ENCODE measurements at places on chromosomes 5 and 9.

- no peak for DNase-seq
These were observed 5.6 kb downstream of the EFNA5 start for GRCh38 chr5:107665036-107665570.

DNA sequence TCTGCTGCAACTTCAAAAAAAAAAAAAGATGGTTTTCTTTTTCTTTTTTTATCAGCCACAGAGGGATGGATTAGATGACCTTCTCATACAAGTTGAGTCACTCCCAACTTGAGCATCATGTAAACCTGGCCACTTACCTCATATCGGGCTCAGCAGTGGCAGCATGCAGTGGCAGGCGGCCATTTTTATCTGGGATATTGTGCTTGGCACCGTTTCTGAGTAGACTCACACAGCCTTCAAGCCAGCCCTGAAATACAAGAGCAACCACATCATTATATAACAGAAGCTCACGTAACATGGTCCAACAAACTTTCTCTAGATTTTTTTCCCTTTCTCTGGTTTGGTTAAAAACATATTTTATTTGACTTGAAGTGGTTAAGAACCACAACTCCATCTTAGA, 62.6 kb downstream of the ANKRD55 start:
- no peak for DNase-seq

GRCh38 chr9:133826289-133827085, 88.3 kb upstream of the SARDH start:
- DNase-seq: no peak

- no peak for DNase-seq
These were observed 16.6 kb downstream of the ATP10B start for GRCh38 chr5:160835376-160835775.

- DNase-seq: no peak
These were observed 17.4 kb downstream of the ADAMTS19 start for GRCh38 chr5:129477532-129477931.

- no peak for DNase-seq
These were observed 11.1 kb downstream of the TGFBR1 start for GRCh38 chr9:99116003-99116411.

GRCh38 chr5:160930406-160930805, 78.4 kb upstream of the ATP10B start:
- no peak for DNase-seq

GRCh38 chr5:144671066-144671465, 500.4 kb downstream of the KCTD16 start:
- DNase-seq: no peak

- DNase-seq: peak; percentile 75
These were observed 16.9 kb upstream of the NIPAL4 start for GRCh38 chr5:157443041-157443549.

DNA sequence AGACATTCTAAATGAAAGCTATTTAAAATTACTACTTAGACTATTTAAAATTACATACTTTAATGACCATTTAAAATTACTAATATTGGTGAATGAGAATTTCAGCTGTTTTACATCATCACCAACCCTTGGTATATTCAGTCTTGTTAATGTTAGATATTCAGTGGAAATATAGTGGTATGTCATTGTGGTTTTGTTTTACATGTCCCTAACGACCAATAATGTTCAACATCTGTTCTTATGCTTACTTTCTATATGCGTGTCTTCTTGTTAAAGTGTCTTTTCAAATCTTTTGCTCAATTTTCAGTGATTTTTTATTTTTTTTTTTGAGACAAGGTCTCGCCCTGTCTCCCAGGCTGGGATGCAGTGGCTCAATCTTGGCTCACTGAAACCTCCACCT, 279.3 kb upstream of the TARS1 start:
- no peak for DNase-seq

DNA sequence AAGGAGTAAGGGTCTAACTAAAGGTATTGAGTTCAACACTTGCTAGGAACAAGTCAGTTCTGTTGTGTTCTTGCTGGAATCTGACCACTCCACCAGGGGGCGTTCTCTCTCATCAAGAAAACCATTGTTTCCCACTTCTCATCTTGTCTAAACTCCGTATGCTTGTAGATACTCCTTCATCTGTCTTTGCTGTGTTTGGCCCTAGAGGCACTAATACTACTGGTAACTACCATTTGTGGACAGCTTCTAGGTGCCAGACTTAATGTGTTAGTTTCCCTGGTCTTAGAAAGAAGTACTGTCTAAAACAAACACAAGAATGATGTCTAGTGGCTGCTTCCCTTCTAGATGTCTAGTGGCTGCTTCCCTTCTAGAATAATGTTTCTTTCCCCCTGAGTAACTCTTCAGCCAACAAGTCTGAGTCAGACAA, 18.7 kb upstream of the PTPDC1 start:
- peak; percentile 83 for DNase-seq

- DNase-seq: no peak
These were observed 129.2 kb upstream of the TRPM3 start for GRCh38 chr9:71250581-71250980.

DNA sequence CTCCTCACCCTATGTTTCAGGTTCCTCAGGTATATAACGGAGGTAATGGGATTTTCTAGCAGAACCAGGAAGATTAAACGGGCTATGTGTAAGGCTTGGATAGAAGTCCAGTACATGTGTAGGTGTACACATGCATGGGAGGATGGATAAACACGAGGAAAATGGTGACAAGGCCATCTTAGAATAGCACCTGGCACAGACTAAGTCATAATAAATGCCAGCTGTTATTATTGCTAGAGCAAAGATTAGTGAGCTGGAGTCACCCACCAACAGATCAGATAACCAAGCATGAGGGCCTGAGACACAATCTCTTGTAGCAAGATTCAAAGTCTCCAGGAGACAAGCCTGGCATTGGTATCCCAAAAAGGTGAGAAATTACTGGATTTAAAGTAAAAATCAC, 21.1 kb downstream of the SPOCK1 start:
- DNase-seq: no peak

- DNase-seq: no peak
These were observed 336.7 kb downstream of the CCDC171 start for GRCh38 chr9:15889555-15889954.

DNA sequence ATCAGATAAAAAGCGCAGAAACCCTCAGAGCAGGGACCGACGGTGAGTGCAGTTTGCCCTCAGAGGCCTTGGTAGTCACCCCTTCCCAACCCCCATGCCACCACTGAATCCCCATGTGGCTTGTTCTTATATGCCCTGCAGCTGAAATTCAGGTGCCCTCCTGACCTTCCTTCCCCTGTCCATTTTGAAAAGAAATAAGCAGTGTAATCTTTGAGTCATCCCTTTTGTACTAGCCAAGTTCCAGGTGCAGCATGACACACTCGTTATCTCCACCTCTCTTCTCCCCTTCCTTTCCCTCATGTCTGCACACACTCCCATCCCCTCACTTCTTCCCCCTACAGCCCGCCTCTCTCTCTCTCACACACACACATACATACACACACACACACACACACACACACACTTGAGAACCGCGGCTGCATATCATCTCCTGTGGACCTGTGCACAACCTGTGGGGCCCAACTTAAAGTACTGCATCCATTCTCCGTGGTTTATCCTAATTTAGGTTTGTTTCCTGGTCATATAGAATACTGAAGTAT, 53.1 kb downstream of the SYK start:
- no peak for DNase-seq

DNA sequence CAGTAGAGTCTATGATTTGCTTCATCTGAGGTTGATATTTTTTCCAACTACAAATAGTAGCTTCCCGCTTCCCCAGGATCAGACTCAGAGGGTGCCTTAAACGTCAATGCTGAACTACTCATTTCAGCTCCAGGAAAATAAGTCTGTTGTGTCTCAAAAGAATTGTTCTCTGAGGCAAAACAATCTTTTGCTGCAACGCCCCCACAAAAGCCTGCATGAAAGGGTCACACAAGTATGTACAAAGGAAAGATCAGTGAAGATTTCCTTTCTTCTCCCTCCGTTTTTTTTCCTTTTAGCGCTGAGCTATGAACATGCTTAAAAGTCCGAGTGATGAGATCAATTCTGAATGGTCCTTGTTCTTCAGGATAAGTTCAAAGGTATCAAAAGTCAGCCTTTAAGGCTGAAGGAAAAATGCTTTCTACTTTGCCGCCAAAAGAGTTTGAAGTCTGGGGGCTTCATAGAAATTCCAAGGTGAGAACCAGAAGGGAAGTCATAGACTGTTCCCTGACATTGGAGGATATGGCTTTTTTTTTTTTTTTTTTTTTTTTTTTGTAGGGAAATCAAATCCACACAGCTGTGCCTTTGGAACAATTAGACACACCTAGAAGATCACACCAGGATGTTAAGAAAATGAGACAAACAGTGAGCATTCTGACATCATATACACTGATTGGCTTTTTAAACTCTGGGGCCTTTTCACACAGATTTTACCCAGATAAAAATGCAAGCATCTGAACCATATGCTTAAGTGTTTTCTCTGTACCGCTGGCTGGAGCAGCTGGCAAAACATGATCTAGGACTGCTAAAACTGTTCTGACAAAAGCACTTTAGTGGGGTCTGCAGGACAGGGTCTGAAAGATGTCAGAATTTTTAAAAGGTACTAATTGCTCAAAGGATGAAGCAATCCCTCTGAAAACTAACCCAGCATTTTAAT, 329.3 kb downstream of the ENC1 start:
- no peak for DNase-seq

DNA sequence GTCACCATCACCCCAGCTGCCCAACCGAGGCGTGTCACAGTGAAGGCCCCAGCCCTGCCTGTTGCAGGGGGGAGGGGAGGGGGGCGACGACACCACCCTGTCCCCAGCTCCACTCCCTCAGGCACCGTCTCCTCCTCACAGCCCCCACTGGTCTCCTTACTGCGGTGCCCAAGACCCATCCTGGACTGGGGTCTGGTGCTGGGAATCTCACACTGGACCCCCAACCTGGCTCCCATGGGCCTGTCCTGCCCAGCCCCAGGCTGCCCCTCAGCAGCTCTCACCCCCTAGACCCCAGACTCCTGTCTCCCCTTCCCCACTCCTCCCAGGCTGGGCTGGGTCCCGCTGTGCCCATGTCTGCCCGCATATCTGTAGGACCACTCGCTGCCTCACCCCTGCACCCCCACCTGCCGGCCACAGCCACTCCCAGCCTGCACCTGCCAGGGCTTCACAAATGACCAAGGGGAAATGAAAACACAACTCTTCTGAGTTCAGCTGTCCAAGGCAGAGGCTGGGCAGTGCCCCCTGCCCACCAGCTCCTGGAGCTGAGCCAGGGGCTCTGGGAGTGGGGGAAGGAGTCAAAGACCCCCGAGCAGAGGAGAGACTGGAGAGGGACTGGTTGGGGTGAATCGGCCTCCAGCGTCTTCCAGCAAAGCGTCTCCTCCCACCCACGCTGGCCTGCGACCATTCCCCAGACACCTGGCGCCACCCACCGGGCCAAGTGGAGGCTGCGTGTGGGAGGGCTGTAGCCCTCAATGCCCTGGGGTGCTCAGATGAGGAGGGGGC, 32.6 kb upstream of the EGFL7 start:
- DNase-seq: peak; percentile 54

- DNase-seq: no peak
These were observed 462.3 kb downstream of the GABRG2 start for GRCh38 chr5:162529886-162530285.

DNA sequence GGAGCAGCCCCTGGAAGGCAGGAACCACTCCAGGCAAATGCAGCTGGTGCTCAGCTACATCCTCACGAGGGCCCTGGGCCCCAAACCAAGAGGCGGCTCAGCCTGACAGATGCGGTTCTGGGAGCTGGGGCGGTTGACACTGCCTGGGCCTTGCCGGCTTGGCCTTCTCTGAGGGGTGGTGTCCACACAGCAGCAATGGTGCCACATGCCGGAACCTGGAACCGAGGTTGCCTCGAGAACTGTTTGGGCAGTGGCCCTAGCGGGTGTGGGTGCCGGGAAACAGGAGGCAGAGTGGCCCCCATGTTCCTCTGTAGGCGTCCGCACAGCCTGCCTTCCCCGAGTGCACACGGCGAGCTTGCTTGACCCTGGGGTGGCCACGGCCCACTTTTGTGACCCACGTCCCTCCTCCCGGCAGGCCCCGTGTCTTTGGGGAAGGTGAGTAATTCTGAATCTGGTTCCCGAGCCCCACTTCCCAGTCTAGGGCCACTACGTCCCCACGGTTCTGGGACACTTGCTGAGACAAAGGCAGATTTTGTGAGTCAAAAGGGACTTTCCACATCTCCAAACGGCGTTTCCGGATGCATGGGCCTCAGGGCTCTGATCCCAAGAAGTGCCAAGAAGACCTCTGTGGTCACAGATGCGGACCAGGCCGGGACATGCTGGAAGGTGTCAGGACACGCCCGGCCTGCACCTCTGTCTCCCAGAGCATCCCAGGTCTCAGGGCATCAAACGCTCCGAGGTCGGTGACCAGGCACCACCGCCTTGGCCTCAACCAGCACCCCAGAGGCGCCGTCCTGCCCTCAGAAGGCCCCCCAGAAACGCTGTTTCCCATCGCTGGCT, 27.7 kb upstream of the SLC12A7 start:
- no peak for DNase-seq

GRCh38 chr5:132777209-132778069, at the start of gene SEPTIN8:
Gene SEPTIN8, minus strand, starts transcription at chr5:132777239. Its CDS starts 102 bp downstream, at chr5:132777137.
- no peak for DNase-seq

GRCh38 chr9:38073882-38074281, 4.9 kb upstream of the SHB start:
- DNase-seq: no peak

- no peak for DNase-seq
These were observed 6.8 kb downstream of the AMBP start for GRCh38 chr9:114071197-114071795.

DNA sequence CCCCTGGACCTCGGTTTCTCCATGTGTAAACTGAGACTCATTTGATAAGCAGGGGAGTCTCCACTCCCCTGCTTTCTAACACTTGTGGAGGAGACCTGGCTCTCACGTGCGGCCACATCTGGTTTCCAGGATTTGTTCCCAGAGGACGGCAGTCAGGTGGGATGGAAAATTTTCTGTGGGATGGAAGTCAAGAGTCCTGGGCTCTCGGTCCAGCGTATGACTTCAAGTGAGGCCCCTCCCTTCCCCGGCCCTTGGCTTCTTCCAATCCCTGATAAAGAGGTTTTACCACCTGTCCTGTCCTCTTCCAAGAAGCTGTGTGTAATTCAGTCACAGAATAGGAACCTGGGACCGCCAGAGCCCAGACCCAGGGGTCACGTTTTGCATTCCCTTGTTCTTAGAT, 35.0 kb downstream of the TMOD1 start:
- DNase-seq: no peak

GRCh38 chr5:82050955-82051354, 79.1 kb downstream of the ATG10 start:
- DNase-seq: no peak

- DNase-seq: no peak
These were observed 149.7 kb upstream of the EFNA5 start for GRCh38 chr5:107820429-107820828.

DNA sequence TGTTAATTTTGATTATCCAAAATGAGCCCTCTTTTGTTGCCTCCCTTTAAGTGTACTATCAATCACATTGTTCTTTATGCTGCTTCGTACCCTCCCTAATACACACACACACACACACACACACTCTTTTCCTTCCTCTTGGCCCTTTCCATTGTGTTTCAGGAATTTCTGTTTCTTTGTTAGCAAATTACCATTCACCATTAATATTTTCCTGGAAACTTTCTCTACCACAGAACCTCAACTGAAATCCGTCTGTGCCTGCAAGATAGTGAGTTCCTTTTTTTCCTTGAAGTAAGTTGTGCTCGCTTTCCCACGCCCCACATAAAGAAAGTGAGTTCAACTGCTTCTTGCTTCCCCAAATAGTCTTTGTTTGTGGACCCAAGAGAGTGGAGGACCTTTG, 61.8 kb downstream of the SMIM15 start:
- DNase-seq: no peak
